ENCODE measurements at places on chromosomes 7 and 10. TPM values are rescaled to one million over a fixed set of nuclear protein-coding genes. Genes with fewer than 3 reads are reported as not detected.

DNA sequence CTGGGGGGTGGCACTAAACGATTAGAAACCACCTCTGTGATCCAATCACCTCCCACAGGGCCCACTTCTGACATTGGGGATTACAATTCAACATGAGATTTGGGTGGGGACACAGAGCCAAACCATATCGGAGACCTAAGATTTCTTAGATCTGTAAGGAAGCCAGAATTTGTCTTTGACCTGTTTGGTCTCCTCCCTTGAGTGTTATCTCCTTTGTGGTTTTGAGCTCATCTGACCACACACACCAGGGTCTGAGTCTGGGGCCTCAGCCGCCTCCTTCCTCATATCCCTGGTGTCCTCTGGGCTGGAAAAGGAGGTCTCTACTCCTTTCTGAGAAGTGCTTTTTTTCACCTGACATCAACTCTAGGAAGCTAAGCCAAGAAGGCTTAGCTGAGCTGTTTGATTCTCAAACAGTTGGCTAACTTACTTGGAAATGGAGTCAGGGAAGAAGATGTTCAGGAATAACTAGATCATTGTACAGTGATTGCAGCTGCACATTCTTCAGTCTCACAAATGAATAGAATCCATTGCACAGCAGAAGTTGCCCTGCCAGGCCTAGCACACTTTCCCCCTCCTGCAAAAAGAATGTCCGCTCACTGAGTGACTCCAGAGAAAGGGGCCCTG, 167.4 kb downstream of the ARHGAP21 start:
- no peak for DNase-seq

DNA sequence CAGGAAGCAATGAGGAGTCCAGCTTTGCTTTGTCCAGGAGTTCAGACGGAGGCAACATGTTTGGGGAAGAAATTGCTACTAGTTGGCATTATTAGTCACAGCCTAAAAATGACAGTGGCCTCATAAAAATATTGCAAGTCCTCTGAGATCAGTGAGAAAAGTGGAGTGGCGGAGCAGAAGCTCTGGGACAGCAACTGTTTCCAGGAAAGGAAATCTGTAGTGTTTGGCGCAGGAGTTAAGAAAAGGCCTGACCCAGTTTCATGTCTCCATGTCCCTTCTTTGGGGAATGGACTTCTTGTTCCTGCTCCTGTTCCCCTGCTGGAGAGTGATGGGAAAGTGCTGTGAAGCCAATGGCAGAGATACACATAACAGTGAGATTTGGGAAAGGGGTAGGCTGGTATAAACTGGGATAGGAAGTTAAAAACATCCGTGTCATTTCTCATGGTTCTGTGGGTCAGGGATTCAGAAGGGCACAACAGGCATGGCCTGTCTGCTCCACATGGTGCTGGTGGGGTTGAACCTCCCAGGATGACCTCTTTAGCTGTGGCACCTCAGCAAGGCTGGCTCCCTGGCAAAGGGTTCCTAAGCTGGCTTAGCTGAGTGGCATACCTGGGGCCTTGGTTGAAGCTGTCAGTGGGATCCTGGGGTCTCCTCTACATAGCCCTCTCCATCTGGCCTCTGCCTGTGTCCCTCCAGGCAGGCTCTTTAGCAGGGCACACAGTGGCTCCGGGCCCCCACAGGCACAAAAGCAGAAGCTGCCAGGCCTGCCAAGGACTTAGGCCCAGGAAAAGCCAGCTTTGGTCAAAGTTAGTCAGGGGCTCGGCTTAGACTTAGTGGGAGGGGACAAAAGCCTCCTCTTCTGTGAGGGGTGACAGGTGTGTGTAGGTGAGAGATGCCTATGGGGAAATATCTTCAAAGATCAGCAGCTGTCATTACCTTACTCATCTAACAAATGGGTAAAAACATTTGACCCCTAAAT, 77.7 kb downstream of the WDFY4 start:
- DNase-seq = no peak

DNA sequence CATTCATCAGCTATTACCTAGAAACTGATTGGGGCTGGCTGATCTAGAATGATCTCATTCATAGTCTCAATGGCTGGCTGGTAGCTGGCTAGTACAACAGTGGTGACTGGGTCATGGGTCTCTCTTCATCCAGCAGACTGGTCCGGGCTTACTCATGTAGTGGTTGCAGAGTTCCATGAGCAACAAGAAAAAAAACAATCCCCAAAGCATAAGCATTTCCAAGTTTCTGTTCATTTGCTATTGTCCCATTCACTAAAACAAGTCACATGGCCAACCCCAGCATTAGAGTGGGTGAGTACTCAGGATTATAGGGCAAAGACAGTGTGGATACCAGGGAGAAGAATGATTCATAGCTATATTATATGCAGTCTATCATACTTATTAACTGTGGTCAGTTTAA, 85.2 kb upstream of the SEMA3C start:
- DNase-seq = peak; percentile 32

The NKX2-3 gene
- not detected for total RNA-seq

- DNase-seq = no peak
These were observed 72.8 kb downstream of the PRKCQ start for GRCh38 chr10:6507311-6507710.

Data from fibroblast of lung (primary cell).